ENCODE measurements at places on chromosomes 2 and 18.

GRCh38 chr2:11647834-11648600 is 22.0 kb downstream of the NTSR2 start:
- DNase-seq: no peak

- no peak for DNase-seq
Measured at GRCh38 chr2:226829721-226830631, 5.9 kb upstream of the RHBDD1 start.

GRCh38 chr2:68831686-68832232 is 39.4 kb downstream of the BMP10 start:
- DNase-seq: no peak

- no peak for DNase-seq
Measured at GRCh38 chr2:29487967-29488555, 372.8 kb downstream of the CLIP4 start.

DNA sequence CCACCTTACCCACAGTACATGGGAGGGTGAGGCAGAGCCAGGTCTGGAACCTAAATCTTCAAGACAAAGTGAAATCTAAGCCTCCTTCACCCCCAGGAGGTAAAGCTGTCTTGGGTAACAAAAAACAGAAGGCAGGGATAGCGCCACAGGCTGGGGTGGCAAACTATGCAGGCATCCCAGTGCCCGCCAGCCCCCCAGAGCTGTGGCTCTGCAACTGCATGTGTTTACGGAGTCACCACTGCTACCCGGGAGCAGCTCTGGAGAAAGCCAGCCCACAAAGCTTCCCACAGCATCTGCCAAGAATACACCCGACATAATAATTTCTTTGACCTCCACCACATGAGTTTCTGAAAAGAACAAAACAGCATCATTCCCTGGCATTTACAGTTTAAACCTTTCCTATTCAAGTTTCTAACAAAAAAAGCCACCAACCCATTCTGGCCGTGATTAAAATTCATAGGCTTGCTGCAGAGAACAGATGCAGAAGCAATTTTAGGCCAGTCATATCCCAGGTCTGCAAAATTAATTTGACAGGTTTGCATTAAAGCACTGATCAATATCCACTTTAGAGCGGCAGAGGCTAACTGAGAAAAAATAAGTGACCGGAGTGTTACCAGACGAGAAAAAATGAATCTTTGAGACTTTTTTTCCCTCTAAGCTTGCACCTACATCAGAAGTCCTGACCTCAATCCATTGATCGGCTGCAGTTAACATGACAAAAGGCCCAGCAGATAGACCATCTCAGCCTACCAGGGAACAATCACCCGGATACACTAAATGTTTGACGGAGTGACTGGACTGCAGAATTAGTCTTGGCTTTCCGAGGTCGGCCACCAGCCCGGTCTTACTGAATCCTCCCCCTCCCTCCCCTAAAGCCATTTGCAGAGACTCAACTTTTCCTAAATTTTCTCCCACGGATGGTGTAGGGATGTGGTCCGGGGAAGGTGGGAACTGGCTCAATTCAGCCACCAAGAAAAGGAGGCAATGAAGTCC is 309.6 kb upstream of the SKOR2 start:
- DNase-seq: peak; percentile 82

DNA sequence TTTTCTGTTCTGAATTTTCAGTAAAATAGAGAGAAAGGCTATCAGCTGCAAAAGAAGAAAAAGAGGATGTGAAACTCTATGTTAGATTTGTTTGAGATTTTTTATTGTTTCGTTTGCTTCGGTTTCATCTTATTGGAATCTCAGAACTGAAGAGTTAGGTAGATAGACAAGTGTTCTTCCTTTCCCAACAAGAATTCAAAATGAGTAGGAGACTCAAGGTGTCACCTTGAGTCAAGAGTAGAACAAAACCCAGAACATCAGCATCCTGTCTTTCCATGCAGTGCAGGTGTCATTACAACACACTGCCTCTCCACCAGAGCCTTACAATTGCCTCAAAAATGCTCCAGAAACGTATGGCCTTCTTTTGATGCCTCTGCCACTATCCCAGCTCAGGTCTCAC is 21.1 kb downstream of the NBAS start:
- DNase-seq: no peak

- DNase-seq: no peak
Measured at GRCh38 chr2:18482666-18483065, 77.8 kb downstream of the RDH14 start.

- no peak for DNase-seq
Measured at GRCh38 chr2:163703386-163703785, 32.4 kb downstream of the FIGN start.

- peak; percentile 90 for DNase-seq
Measured at GRCh38 chr18:34976899-34977837, 64.0 kb upstream of the MAPRE2 start.

- DNase-seq: no peak
Measured at GRCh38 chr2:159088906-159089305, 120.5 kb downstream of the TANC1 start.

- no peak for DNase-seq
Measured at GRCh38 chr2:23584054-23584745, 199.2 kb downstream of the KLHL29 start.

DNA sequence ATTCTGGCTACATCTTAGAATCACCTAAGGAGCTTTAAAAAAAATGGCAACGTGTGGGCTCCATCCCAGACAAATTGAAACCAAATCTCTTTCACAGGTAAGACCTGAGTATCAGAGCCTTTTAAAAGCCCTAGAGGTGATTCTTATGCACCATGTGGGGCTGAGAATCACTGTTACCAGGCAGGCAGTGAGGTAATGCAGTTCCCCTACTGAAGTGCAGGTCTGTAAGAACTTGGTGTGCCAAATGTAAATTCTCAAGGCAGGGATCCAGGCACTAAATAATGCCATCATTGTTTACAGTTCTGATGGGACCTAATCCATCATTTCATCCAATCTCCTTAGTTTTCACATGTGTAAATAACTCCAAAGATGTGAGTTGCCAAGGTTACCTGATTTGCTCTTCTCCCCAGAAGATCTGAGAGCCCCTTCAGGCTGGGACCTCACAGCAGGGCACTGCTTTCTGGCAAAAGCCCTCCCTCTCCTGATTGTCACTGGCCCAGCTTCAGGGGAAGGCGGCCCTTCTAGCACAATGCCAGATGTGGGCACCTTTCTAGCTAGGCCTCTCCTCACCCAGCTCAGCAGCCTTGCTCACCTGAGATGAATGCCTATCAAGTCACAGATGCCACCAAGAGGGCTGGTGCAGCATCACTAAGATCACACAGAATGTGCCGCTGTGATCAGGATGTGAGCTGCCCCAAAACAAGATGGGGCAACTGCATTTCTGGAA is 73.6 kb upstream of the RGPD5 start:
- no peak for DNase-seq

GRCh38 chr2:233037078-233037477 is 4.6 kb downstream of the NEU2 start:
- DNase-seq: no peak

GRCh38 chr2:172213116-172213860 is 110.6 kb upstream of the DLX2 start:
- DNase-seq: no peak

DNA sequence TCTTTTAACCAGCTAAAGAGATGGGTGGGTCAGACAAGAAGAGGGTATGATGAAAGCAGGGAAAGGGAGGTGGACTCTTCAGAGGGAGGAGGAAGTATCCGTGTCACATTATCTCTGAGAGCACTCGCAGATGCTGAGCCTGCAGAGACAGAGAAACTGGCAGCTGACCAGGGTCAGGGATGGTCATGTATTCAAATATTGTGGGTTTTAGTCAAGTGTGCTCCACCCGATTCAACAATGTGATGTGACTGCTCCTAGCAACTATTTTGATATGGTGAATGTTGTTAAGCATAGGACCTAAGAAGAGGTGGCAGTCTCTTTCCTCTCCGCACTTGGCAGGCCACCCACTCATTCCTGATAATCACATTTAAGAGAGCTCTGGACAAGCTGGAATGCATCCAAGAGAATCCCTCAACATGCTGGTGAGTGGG is 1.3 kb upstream of the CLIP4 start:
- DNase-seq: no peak

DNA sequence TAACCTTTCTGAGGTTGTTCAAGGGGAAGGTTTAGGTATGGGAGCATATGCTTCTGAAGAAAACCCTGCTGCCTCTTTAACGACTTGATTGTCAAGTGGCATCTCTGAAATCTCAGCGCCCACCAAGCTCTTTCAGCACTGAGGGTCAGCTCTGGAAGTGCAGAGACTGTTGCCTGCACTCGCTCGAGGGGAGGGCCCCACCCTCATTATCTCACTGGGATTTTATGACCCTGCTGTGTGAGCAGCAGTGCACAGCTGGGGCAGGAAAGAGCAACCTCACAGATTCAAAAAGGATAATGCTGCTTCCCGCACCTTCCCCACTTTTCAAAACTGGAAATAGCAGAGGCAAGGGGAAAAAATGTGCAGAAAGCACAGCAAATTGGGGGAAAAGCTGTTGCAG is 56.9 kb upstream of the SPRED2 start:
- no peak for DNase-seq

- DNase-seq: no peak
Measured at GRCh38 chr2:15354596-15355366, 206.4 kb downstream of the NBAS start.

DNA sequence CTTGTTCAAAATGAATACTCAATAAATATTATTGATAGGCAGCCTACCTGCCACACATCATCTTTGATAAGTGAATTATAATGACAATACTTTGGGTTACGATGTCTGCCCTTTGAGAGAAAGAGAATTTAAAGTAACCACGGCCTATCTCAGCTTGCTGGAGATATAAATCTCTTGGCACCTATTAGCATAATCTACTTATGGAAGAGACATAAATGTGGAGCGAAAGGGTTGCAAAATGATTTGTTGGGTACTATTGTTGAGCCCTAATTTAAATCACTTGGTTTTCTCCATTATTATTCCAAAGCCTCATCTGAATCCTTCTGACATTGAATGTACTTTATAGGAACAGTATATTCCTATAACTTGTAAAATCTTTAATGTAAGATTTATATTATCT is 520.1 kb downstream of the DPP10 start:
- DNase-seq: no peak

- DNase-seq: no peak
Measured at GRCh38 chr2:141871913-141872634, 258.7 kb downstream of the LRP1B start.

DNA sequence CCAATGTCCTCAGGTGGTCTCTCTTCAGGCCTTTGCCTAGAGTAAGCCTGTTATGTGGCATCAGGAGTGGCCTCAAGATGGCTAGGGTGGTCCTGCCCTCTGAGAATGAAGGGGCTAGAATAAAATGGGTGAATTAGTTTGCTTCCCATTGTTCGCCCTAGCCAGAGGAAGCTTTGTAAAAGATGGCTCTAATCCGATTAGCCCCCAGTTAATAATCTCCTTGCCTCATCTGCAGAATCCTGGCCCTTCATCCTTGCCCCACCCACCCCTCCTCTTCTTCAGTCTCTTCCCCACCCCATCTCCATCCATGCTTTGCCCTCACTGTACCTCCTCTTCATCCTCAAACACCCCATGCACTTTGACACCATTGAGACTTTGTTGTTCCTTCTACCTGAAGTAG is 57.4 kb upstream of the LGALSL start:
- no peak for DNase-seq

DNA sequence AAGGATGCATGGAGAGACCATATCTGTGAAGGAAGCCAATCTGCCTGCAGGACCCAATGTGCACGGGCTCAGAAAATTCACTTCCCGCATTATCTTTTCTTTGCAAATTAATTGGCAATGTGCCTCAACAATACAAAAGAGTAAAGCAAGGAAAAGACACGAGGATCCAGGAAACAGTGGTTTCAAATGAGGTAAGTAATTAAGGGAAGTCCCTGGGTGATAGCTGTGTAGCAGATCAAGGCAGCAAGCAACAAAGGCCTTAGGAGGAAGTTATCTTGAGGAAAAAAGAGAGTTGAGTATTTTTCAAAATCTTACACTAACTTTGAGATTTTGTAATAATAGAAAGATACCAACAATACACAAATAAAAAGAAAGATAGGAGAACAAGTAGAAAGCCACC is 44.3 kb upstream of the TGIF1 start:
- no peak for DNase-seq

- no peak for DNase-seq
Measured at GRCh38 chr2:643334-643733, 33.9 kb downstream of the TMEM18 start.

- no peak for DNase-seq
Measured at GRCh38 chr2:219125225-219125885, 35.3 kb downstream of the NHEJ1 start.

DNA sequence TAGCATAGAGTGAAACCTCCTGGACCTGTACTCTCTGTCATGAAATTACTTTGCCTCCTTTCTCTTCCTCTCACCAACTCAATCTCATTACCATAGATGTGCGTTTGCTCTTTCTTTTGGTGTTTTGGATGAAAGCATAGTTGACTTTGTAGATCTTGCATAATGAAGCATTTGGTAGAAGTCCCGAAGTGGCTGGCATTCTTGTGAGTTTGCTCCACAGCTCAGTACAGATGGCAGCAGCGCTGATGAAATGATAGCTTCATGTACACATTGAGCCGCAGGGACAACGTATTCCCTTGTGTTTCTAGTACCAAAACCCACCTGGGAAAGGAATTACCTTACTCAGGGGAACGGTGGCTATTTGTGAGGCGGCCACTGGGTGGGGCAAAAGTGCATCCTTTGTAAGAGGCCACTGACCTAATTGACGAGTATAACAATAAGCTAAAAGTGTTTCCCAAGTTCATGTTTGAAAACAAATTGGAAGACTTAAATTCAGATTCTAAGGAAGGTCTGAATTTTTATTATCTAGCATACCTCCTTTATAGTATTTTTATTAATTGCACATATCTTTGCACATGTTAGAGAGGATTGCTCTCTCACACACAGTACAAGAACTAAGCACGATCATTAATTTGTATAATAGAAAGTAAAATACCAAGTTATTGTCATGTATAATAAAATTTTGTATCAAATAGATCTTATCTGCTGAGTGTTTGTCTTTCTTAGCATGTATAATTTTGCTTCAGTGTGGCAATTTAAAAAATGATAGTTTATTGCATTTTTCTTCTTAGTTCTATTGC is 25.4 kb upstream of the CDH7 start:
- DNase-seq: peak; percentile 64

DNA sequence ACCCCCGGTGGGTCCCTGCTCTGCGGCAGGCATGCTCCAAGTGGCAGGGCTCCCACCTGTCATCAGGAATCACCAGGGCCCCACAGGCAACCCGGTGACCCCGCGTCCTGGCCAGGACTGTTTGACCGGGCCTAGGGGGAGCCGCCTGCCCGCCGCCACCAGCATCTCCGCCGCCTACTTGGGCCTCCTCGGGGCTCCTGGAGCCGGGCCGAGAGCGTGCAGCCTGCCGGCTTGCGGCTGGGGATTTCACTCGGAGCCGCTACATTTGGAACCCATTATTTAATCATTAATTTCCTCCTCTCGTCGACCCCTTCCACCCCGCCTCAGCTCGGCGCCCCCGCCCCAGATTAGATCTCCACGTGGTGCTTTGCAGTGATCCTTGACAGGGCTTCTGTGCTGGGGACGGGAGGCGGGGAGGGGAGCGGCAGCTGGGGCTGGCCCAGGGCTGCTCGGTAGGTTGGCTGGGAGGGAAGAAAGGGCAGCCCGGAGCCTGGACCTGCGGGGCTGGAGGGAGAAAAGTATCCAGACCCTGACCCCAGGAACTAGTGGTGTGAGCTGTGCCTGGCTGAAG is 295.4 kb downstream of the CYP26B1 start:
- DNase-seq: peak; percentile 78

- DNase-seq: no peak
Measured at GRCh38 chr2:192070099-192070498, 124.6 kb downstream of the TMEFF2 start.
